ENCODE measurements at places on chromosomes 4 and X.
A peak's percentile ranks its signal among the peaks of the same experiment; 100 is the strongest.

- no peak for DNase-seq
Measured at GRCh38 chr4:120750152-120750525, 172.4 kb downstream of the PRDM5 start.

DNA sequence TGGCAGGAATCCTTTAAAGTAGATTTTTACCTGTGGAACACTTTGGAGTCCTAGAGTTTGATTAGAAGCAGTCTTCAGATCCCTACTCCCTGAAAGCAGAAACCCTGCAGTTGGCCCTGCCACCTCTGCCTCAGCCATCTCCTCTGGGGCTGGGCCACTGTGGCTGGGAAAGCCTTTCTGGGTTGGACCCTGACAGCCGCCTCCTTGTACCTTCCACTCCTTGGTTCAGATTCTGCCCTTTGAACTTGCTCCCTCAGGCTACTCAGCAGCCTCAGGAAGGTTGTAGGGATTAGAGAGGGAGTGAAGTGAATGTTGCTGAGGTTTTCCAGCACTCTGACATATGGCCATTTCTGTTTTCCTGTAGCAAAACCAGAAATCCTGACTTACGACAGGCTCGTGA lies 65.5 kb downstream of the KIT start:
- DNase-seq = no peak

DNA sequence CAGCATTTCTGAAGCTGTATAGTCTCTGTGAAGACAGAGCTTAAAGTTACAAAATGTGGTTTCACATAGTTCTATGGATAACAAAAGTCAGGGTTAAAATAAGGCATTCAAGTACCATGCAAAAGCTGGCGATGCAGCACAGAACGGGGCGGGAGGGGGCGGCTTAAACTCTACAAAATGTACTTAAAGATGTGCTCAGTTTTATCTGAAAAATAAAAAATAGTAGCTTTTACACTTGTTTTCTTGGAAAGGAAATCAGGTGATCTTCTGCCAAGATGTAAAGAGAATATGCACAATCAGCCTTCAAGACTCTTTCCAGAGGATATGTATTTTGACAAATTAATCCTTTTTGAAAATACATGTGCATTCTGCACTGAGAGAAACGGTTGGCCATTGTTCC lies 301.7 kb upstream of the EMCN start:
- DNase-seq = no peak

DNA sequence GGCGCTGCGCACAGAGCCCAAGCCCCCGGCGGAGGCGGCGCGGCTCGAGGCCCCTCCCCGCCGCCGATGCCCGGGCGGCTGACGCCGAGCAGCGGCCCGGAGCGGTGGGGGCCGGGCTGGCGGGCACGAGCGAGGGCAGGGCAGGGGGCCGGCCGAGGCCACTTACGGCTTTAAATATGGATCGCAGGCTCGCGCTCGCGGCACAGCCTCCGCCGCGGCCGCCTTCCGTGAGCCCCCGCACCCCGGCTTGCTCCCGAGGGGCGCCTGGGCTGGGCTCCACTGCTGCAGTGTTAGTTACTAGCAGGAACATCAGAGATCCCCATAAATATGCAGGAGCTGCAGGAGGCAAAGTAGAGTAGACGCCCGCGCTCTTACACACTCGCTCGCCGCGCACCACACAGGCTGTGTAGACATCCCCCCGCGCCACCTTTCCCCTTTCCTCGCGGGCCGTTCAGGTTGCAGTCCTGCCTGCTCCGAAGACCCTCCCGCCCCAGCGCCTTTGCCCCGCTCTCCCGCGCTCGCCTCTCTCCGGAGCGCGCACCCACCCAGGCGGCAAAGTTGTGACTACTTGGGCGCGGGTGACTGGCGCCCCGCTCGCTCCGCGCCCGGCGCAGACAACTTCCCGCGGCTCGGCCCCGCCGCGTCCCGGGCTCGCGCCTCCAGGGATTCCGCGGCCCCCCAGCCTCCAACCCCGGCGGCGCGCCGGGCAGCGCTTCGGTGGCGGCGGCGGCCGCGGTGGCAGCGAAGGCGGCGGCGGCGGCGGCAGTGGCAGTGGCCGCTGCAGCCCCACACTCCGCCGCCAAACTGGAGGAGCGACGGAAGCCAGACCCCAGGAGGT lies 152.0 kb upstream of the SLC4A4 start:
- no peak for DNase-seq

GRCh38 chrX:132664273-132664672 lies 175.4 kb upstream of the MBNL3 start:
- no peak for DNase-seq

DNA sequence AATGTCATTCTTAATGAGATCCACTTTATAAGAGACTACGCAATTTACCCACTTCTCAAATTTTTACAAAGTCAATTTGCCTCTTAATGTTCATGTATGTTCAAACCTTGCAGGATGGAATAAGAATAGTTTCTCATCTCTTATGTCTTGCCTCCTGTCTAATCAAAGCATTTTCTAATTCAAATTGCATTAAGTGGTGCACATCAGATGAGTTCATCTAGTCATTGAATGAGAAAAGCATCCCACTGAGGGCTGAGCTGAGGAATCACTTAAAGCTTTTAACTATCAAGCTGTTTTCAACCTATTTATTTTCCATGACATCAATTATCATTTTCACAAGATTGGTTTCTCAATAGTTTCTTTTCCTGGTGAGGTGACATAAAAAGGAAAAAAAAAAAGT lies 1964.0 kb downstream of the PCDH7 start:
- DNase-seq = no peak

GRCh38 chrX:136210243-136210642 lies 41.0 kb downstream of the MAP7D3 start:
- no peak for DNase-seq

GRCh38 chr4:8332891-8333331 lies 63.4 kb downstream of the HTRA3 start:
- no peak for DNase-seq

- no peak for DNase-seq
Measured at GRCh38 chr4:91957963-91958362, 345.8 kb upstream of the GRID2 start.

DNA sequence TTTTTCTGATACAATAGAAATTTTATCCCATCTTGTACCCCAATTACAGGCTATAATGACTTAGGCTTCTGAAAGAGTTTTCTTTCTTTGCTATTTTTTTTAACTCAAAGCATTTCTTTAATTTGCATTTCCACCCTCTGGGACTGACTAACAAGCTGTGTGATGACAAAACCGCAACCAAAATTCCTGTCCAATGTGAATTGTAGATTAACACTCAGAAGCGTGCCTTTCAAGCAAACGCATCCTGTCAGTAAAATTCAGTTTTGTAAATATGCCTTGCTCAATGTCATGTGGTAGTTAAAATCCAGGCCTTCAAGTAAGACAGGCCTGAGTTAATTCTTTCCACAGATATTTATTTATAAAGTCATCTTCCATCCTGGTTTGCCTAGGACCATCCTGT lies 50.3 kb downstream of the STK32B start:
- no peak for DNase-seq

DNA sequence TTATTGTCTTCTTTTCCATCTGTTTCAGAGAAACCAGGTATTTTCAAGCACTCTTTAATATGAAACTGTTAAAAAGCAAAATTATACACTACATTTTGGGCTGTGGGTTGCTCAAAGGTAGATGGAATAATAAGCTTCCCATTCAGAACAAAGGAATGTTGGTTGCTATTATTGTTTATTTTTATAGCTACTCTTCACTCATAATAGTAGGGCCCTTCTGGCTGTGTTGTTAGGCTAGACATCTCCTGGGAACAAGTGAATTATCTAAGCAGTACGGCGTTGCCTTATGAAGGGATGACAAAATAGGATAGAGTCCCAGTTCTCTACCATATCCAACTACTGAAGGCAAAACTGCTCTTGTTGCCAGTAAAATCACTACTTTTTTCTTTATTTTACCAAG lies 34.2 kb downstream of the TENM3 start:
- DNase-seq = no peak

- DNase-seq = no peak
Measured at GRCh38 chr4:173647902-173648301, 117.9 kb upstream of the HAND2 start.

DNA sequence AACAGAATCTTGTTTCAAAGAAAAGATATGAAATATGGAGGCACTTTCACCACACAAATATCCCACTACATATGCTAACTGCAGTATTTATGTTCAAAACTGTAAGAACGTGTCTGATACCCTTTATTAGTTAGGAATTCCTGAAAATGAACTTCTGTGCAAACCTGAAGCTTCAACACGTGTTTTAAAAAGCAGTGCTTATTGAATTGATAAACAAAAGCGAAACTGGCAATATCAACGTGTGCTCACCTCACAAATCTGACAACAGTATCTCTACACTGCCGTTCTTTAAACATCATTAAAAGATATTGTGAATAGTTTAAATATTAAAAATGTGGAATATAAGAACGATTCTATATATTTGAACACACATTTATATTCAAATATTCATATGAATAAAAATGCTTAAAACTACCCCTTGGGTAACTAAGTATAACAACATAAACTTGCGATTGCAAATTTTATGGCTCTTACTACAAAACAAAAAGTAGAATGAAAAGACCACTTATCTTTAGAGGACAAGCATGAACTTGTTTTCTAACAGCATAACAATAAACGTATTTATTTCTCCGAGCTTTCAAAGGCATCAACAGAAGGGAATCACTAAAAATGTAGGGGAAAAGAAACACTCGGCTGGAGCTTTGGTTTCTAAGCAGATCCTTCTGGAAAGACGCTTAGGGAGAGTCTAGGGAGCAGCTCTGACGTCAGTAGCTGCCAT lies at the start of gene LRP2BP:
Gene LRP2BP (minus strand): TSS at position 687 of the 718 bp plus-strand sequence. CDS start 17,738 bp downstream, outside the sequence.
- DNase-seq = no peak

DNA sequence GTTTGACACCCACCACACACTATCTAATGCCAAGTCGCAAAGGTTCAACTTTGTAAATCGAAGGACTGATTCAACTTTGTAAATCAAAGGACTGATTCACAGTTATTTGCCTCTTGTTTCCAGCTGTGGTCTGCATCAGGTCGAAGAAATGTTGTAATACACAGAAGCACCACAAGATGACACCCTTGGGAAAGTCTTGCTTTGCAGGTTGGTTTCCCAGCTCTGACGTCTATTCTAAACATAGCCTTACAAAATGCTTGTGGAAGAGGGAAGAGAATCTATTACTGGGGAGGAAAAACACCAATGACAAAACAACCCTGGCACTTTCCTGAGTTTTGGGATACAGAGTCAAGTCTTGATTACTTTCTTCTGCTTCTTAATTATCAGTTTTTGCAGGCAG lies 35.3 kb downstream of the SUPT20HL1 start:
- peak; percentile 76 for DNase-seq

GRCh38 chrX:48676893-48677270 lies 6.7 kb upstream of the WAS start:
- DNase-seq = no peak

GRCh38 chr4:38075370-38076152 lies 115.4 kb downstream of the PTTG2 start:
- DNase-seq = peak; percentile 7

- DNase-seq = no peak
Measured at GRCh38 chr4:170529748-170530722, 440.3 kb upstream of the AADAT start.

- no peak for DNase-seq
Measured at GRCh38 chr4:52840531-52841370, 21.4 kb upstream of the RASL11B start.

GRCh38 chrX:12946838-12947544 lies 27.9 kb upstream of the TMSB4X start:
- peak; percentile 77 for DNase-seq

DNA sequence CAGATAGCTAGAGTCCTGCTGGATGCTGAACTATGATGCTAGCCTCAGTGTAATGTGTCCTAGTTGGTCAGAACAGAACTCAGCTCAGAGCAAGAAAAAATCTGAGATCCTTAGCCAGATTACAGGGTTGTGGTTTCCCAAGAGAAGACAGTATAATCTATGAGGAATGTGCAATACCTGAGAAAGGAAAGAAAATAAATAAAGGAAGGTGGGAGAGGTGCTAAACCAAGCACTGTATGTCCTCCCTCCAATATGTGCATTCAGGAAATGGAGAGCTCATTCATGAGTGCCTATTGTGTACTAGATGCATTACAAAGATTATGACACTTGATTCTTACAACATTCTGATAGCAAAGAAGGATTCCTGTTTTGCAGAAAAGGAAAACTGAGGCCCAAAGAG lies 7.5 kb downstream of the USP26 start:
- DNase-seq = no peak

DNA sequence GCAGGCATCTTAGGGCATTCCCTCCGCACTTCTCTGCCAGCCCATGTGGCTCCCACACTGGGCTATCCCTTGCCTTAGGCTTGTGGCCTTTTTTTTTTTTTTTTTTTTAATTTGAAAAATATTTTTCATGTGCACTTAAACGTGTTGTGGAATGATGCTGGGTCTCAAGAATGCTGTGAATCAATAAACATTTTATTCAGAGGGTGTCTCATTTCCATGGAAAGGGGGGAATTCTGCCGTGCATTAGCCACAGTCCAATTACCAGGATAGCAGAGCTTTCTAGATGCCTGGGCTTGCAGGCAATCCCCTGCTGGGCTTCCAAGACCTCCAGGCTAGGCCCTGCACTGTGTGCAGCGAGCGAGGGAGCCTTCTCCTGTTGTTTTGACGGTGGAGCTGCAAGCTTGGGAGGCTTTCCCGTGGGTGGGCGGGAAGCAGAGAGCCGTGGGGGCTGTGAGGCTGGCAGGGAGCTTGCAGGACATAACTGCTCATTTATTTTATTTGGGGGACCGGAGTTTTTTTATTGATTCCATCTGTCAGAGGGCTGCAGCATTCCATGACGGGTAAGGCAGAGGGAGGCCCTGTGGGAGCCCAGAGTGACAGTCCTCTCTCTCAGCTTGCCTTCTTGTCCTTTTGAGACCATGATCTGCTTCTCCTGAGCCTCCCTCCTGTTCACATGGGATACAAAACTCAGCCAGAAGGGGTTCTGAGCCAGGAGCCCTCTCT lies 2.6 kb upstream of the CPZ start:
- no peak for DNase-seq

GRCh38 chr4:79823148-79823763 lies 249.8 kb downstream of the ANTXR2 start:
- no peak for DNase-seq

GRCh38 chr4:14157262-14157661 lies 529.7 kb upstream of the BOD1L1 start:
- DNase-seq = no peak

GRCh38 chr4:181807771-181808170 lies 435.4 kb upstream of the TENM3 start:
- DNase-seq = no peak

DNA sequence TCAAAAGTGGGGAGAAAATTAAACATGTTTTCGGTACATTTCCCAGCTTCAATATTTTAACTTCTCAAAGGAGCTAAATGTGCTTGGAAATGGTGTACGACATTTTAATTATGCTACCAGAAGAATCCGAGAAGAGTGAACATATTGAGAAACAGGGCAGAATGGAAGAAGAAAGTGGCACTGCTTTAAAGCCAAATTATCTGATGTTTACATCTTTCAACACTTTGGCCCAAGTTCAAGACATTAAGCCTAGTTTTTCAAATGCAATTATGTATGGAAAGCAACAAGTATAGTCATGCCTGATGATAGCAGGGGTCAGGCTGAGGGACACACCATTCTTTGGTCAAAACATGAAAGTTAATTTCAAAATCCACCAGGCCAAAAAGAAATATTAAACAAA lies 577.9 kb upstream of the ZFP42 start:
- no peak for DNase-seq

GRCh38 chrX:120452131-120452530 lies 17.0 kb downstream of the LAMP2 start:
- DNase-seq = no peak

Measured in NCI-H460 (cell line).